Spleen (tissue), 13 donors: ENCODE measurements at places on chromosomes 5 and 9. TPM values are rescaled to one million over a fixed set of nuclear protein-coding genes. Genes with fewer than 3 reads are reported as not detected.

The GRXCR2 gene
- not detected for polyA plus RNA-seq

The FREM1 gene
- 0.22 TPM for polyA plus RNA-seq

The TAS2R1 gene
- not detected for polyA plus RNA-seq

The TRMO gene
- 13.0 TPM for polyA plus RNA-seq

The C9 gene
- polyA plus RNA-seq: not detected

The EPB41L4A gene
- polyA plus RNA-seq: 1.4 TPM

The FOXD4L3 gene
- 0.13 TPM for polyA plus RNA-seq

The C5 gene
- polyA plus RNA-seq: 1.3 TPM

The DMRT2 gene
- polyA plus RNA-seq: not detected

DNA sequence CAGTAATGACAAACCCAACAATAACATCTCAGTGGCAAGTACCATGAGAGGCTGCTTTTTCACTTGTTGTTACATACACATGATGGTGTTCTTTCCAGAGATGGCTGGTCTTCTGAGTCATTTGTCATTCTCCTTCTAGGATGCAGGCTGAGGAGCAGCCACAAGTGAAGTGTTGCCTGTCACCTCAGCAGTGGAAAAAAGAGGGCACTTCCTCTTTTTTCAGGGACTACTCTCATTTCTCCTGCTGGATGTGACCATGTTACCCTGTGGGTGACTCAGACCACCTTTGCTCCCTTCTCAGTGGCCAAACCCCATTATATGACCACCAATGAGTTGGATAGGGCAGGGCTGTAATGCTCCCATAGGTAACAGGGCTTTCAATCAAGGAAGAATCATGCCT is 587.0 kb upstream of the ADAMTS16 start:
- no peaks in the 10 kb centered on the region for H3K4me1 ChIP-seq
- H3K27ac ChIP-seq: no peak overlapping the region
- H3K4me3 ChIP-seq: no peak overlapping the region
- no peaks in the 10 kb centered on the region for H3K36me3 ChIP-seq

DNA sequence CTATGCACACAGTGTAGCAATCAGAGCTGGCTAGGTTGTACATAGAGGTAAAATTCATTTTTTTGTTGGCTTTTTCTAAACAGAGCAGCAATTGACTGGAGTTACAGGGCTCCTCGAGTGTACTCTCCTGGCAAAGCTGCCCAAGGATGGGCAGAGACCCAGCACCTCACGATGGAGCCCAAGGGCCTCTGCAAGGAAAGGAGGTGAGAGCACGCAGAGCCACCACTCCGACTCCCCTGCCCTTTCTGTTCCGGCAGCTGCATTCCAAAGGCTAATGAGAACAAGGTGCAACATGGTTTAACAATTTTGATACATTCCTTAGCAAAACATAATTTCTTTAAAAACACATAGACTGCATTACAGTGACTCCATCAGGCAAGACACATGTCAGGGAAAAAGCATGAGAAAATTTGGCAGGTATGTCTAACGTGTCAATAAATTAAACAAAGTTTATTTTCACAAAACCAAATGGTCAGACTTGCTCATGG is 47.5 kb downstream of the SAXO1 start:
- no peak overlapping the region for H3K4me3 ChIP-seq
- H3K27ac ChIP-seq: no peak overlapping the region
- DNase-seq: no peak
- no peaks in the 10 kb centered on the region for H3K4me1 ChIP-seq
- no peaks in the 10 kb centered on the region for H3K36me3 ChIP-seq
- no peaks in the 10 kb centered on the region for H3K27me3 ChIP-seq

DNA sequence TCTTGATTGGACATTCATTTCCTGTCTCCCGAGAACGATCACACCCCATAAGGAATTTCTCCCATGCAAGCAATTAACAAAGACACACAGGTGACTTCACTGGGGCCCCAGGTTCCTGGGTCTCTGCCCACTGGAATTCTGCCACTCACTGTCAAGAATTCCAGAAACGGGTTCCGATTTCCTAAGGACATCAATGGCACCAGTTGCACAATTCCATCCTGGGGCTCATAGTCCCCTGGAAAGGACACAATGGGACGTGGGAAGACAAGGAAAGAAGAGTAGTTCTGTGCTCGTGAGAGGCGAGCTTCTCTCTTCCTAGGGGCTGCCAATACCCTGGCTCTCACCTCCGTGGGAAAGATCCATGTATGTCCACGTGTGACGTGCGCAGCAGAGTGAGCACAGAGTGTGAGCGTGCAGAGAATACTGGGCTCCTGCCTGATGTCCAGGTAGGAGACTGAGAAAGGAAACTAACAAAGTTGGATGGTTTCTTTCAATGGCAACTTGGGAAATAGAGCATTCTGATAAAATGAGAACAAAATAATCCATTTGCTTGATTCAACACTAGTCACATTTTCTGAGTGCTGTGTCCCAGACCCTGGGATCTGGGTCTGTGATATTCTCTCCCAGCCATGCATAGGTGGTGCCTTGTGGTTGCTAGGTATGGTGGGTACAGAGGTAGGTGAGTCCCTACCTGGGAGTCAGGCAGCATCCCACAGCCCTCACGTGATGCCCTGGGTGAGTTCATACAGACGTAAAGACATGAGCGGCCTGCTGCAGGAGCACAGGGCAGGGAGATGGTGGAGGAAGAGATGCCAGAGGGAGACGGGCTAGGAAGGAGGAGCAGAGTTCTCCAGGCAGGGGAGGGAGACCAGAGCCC is 159.8 kb downstream of the COL23A1 start:
- H3K27ac ChIP-seq: no peak overlapping the region
- no peak overlapping the region for H3K4me3 ChIP-seq
- no peaks in the 10 kb centered on the region for H3K36me3 ChIP-seq
- H3K27me3 ChIP-seq: no peaks in the 10 kb centered on the region
- no peak for DNase-seq
- no peaks in the 10 kb centered on the region for H3K4me1 ChIP-seq

GRCh38 chr5:170571875-170572852 is 68.3 kb downstream of the KCNIP1 start:
- H3K36me3 ChIP-seq: no peaks in the 10 kb centered on the region
- H3K4me3 ChIP-seq: no peak overlapping the region
- H3K27me3 ChIP-seq: peaks cover 43% of the 10 kb centered on the region
- H3K27ac ChIP-seq: no peak overlapping the region
- no peaks in the 10 kb centered on the region for H3K4me1 ChIP-seq

GRCh38 chr9:108956022-108956630 is 21.9 kb downstream of the ABITRAM start:
- H3K4me3 ChIP-seq: no peak overlapping the region
- H3K36me3 ChIP-seq: no peaks in the 10 kb centered on the region
- H3K27me3 ChIP-seq: no peaks in the 10 kb centered on the region

DNA sequence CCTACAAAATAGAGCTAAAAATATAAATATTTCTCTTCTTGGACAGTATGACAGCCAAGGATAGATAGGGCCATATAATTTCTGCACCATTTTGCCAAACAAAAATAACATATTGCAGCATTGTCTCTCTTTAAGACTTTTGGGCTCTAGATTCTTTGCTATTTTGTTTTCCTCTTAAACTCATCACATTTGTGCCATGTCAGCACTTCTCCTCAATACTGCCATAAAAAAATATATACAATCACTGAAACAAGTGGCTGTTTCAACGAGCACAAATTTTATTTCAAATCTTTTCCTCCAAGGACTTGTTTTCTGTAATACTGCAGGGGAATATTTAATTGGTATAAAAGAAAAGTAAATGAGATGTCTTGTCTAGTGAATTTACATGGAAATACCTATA is 1570.0 kb upstream of the NUDT12 start:
- no peaks in the 10 kb centered on the region for H3K4me1 ChIP-seq
- H3K27me3 ChIP-seq: no peaks in the 10 kb centered on the region
- no peak for DNase-seq
- no peaks in the 10 kb centered on the region for H3K36me3 ChIP-seq
- no peak overlapping the region for H3K27ac ChIP-seq

- no peak overlapping the region for H3K4me3 ChIP-seq
- peaks cover 14% of the 10 kb centered on the region for H3K4me1 ChIP-seq
- H3K36me3 ChIP-seq: no peaks in the 10 kb centered on the region
- H3K27ac ChIP-seq: no peak overlapping the region
- peaks cover 14% of the 10 kb centered on the region for H3K27me3 ChIP-seq
These were observed 3.5 kb downstream of the SNCAIP start for GRCh38 chr5:122315521-122315920.

DNA sequence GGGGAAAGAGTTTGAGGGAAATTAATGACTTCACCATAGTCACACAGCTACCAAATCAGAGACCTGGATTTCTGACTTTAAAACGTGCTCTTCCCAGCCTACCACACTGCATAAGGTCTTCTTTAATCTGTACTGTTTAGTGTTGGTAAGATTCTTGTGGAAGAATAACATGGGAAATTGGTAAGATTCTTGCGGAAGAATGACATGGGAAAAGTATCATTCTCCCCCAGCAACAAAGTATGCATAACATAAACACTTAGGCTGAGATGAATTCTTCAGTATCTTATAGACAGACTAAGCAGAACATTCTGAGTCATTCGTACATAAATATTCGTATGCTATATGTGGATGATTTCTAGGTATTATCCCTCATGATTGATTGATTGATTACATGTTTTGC is 170.4 kb downstream of the FOCAD start:
- H3K27me3 ChIP-seq: no peaks in the 10 kb centered on the region
- H3K27ac ChIP-seq: no peak overlapping the region
- no peak overlapping the region for H3K4me3 ChIP-seq

DNA sequence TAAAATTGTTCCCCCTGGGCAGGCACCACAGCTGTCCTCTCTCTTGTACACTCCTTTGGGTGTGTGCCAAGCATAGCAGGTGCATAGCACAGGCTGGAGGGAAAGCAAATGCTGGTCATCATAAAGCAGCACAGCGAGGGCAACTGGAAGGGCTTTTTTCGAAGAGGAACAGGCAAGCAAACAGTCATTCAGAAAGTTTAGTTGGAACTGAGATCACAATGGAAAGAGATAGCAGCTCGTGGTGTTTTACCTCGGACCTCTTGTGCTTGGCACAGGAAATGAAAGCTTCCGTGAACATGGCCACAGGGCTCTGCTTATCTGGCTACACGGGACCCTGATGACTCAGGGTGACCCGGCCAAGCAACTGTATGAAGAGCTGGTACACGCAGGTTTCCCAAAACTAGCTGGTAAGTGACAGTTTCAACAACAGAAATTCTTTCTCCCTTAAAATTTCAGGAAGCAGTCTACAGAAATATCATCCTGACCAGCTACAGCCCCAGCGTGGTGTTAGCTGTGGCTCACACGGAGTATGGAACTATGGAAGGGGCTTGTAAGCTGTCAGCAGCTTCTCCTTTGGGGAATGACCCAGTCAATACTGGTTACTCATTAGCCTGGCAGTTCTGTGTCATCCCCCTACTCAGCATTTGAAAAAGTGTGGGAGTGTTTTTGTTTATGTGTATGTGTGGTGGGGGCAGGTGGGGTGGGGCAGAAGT is 48.1 kb downstream of the POC5 start:
- H3K27ac ChIP-seq: peak overlapping the region; percentile 63
- H3K4me3 ChIP-seq: no peak overlapping the region

DNA sequence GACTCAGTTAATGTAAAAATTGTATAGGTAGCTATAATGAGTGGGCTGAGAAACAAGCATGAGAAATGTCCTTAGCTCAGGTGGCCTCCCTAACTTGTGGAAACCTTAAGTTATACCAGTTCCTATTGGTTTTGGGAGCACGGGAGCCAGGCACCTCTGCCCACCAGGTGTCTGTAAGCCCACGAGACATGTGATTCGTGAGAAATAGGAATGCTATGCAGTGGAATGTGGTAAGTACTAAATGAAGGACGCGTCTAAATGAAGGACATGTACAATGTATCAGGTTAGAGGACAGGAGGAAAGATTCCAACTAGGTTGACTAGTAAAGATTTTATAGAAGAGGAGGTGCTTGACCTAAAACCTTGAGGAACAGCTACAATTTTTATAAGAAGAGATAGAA is 46.0 kb upstream of the F2RL2 start:
- peaks cover 83% of the 10 kb centered on the region for H3K36me3 ChIP-seq
- DNase-seq: no peak
- no peaks in the 10 kb centered on the region for H3K27me3 ChIP-seq
- no peak overlapping the region for H3K27ac ChIP-seq

DNA sequence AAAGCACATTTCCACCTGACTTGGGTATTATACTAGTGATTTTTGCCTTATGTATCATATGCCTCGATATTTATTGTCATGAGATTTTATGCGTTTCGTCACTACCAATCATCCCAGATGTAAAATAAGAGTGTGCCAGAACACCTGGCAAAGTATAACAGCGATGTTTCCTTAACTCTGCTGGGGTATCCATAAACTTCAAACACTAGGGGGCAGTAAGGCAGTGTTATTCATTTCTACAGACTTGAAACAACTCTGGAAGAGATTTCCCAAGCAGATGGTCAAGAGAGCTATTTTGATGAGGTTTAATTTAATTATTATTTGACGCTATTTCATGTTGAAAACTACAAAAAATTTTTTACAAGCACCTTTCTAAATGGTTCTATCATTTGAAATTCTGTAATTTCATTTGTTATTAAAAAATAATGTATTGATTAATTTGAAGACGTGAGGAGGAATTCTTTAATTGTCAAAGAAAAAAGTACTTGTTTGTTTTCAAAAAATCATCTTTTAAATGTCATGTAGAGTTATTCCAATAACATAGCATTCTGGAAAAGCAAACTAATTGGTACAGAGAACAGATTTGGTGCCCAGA is 388.5 kb upstream of the CTNND2 start:
- H3K27ac ChIP-seq: no peak overlapping the region
- no peak overlapping the region for H3K4me3 ChIP-seq
- no peak for DNase-seq
- H3K27me3 ChIP-seq: no peaks in the 10 kb centered on the region

GRCh38 chr9:121773954-121774714 is 122.7 kb downstream of the DAB2IP start:
- peaks cover 95% of the 10 kb centered on the region for H3K36me3 ChIP-seq
- H3K27ac ChIP-seq: peak overlapping the region; percentile 55
- no peak overlapping the region for H3K4me3 ChIP-seq
- peaks cover 55% of the 10 kb centered on the region for H3K4me1 ChIP-seq
